Stimulated activated CD8-positive, alpha-beta memory T cell treated with anti-CD3 and anti-CD28 coated beads, Interleukin-7, amount 100 ng/mL, for 1 hour (primary cell): ENCODE measurements at places on chromosomes 1 and 21.

GRCh38 chr1:110449661-110450651 lies 993 bp upstream of the PROK1 start:
- no peak for DNase-seq

DNA sequence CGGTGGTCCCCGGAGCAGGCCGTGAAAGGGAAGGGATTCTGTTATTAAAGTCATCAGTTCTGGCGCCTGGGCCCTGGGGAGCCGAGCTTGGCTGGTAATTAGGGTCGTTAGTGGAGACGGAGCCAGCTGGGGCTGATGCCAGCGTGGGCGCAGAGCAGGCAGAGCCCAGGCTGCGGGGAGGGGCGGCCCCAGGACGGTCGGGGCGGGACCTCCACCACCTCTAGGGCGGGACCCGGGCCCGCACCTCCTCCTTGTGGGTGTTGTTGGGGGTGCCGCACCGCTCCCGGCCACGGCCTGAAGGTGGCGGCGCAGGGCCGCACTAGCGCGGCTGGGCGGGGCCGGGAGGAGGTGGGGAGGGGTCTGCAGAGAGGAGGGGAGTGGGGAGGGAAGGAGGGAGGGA lies 470.6 kb downstream of the PTPRU start:
- no peak for DNase-seq

GRCh38 chr1:35577071-35577998 lies 4.2 kb downstream of the TFAP2E start:
- DNase-seq, result peak; percentile 32

- DNase-seq, result no peak
Observed at GRCh38 chr1:201404055-201404454, 4.9 kb upstream of the LAD1 start.

- no peak for DNase-seq
Observed at GRCh38 chr1:206442101-206442500, 28.2 kb upstream of the IKBKE start.

- no peak for DNase-seq
Observed at GRCh38 chr1:160743266-160743665, 4.2 kb downstream of the SLAMF7 start.

DNA sequence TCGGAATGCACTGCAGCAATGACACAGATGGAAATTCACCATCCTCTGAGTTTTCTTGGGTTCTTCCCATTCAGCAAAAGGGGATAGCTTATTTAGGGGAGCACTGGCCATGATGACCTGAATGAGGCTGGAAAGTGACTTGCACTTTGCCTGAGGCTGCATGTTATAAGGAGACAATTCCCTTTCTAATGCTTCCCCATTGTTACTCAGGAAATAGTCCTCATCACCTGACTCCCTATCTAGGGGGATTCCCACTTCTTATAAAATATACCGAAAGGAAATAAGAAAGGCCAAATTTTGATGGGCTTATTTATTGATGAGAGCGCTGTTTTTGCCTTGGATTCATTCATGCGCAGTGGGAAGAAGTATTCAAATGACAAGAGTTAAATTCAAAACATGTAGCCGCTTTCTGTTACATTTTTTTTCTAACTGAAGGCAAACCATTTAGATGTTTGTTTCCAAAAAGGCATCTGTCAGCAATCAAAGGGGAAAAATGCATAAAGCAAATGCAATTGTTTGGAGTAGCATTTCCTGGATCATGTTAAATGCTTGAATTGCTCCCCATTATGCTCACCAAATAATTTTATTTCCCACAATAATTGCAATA lies 220.3 kb upstream of the NFIA start:
- no peak for DNase-seq

DNA sequence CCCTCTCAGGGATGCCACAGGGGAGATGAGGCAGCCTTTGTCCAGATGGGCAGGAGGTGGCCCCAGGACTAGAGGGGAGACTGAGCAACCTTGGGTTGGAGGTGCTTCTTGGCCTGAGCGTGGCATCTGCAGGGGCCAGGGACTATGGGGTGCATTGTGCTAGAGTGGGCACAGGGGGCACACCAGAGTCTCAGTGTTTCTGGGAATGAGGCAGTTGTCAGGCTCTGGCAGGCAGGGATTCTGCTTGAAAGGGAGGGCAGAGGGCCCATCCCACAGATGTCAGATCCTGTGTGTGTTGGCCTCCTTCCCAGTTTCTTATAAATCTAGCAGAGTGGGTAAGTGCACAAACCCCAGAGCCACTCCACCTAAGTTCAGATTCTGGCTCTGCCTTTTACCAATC lies 13.7 kb downstream of the LGR6 start:
- DNase-seq, result no peak

GRCh38 chr1:234473118-234473517 lies 5.9 kb downstream of the TARBP1 start:
- no peak for DNase-seq

DNA sequence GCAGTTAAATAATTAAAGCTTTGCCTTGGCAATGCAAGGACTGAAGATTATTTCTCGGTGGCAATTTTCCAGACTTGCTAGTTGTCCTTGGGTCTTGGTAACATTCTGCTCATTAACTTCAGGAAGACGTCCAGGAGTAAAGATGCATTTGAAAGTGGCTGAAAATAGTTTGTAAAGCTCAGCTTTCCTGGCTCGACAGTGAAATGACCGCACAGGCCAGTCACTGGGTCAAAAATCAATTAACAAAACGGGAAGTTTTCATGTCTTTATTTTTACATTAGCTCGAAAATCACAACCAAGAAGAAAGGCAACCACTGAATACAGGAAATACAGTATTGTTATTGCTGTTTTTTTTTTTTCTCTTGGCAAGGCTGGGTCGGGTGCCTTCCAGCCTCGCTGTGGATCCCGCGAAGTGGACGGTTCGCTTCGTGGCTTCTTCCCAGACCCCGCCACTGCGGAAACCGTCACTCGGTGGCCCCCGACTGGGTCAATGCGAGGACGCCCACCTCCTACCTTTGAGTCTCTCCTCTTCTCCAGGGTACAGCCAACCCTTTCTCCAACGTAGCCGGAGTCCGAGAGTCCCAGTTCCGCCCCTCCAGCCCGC lies 479 bp upstream of the SNX7 start:
- DNase-seq, result no peak

- no peak for DNase-seq
Observed at GRCh38 chr1:159827549-159827948, 876 bp downstream of the SLAMF8 start.

DNA sequence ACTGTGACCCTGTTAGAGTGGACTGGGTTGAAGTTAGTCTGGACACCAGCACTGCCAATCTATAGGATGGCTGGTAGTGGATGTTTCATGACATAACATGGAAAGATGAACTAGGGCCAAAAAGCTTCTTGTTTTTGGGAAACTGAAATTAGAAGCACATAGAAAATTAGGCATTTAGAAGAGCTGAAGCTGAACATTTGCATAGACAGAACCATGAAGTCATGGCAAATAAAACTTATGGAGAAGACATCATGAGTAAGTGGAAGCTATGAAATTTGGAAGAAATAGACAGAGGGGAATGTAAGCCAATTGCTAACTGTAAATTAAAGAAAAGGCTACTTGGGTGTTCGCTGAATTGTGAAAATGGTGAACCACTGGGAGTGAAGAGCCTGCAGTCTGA lies 2.7 kb upstream of the S100A11 start:
- no peak for DNase-seq

- no peak for DNase-seq
Observed at GRCh38 chr1:245754463-245754961, 599.7 kb downstream of the KIF26B start.

DNA sequence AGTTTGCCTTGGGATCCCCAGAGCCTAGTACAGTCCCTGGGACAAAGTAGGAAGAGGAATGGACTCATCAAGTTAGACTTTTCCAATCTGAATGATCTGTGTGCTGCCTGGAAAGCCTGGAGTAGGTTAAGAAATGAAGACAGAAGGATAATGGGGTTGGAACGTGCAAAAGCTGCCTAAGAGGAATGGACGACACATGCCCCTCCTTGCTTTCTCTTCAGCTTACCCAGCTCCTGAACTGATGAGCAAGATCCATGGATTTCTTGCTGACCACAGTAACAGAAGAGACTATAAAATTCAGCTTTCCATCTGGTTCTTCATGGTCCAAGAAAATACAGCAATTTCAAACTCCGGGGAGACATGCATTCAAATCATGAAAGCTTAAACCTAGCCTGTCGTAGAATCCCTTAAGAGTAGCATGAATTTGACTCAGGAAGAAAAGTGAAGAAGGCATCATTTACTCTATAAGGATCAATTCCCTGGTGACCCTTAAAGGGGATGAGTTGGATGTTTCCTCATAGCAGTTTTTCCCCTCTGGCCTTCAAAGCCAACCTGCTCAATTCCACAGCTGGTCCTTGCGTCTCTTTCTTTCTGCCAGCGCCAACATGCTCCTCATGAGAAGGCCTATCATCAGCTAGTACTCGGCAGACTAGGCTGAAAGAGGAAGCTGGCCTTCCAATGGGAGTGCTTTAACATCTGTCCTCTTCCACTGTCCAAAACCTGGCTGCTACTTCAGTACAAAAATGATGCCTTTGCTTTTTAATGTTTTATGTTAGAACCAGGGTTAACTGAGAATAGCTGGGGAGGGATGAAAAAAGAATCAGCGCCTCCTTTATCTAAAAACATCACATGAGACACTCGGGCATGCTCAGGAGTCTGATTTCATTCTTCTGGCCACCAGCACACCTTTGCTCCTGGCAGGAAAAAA lies 5.7 kb upstream of the PEF1 start:
- DNase-seq, result no peak

GRCh38 chr1:158646465-158646864 lies 40.0 kb downstream of the SPTA1 start:
- no peak for DNase-seq

DNA sequence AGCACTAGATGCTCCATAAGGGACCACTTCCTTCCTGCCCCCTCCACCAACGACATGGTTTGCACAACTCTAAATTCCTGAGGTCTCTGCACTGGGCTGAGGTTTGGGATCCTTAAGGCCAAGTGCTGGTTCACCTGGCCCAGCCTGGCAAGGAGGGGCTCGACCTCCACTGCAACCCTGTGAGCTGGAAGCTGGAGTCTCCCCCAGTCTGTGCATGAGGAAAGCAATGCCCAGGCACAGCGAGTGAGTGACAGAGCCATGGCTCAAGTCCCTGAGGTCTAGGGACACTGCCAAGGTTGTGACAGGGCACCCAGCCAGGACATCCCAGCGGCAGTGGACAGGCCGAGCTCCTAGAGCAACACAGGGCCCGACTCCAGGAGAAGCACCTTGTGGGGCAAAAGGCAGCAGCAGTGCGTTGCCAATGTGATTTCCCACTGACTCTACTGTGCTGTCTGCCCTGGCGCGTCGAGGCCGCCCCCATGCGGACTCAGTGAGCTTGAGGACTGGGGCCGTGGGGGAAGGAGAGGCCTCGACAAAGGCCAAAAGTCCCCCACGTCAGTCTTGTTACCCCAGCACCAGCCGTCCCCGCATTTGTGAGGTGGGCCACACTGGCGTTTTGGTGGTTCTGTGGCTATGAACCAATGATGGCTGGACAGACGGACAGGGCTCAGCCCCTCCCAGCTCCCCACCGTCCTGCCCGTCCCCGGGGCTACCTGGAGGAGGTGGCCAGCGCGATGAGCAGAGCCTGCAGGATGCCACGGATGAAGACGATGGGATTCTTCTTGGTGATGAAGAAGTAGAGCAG lies 30.0 kb downstream of the PODN start:
- DNase-seq, result no peak

DNA sequence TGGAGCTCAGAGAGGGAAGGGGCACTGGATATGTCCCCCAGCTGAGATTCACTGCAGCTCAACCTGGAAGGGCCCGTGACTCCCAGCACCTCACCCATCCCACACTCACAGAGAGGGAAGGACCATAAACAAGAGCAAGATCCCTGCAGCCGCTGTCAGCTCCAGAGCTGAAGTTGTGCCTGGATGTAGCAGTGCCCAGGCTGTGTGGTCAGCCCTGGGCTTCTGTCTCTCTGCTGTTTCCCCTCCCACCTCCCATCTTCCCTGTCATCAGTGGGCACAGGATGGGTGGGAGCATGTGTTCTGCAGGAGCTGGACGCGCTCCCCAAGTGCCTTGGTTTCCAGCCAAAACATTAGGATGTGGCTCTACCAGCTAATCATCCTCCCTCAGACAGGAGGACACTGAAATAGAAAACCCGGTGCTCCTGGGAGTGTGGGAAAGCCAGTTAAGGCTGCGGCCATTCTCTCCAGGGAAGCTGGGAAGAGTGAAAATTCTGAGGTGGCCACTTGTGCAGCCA lies 282.7 kb downstream of the NPHP4 start:
- no peak for DNase-seq

- DNase-seq, result no peak
Observed at GRCh38 chr1:235990330-235990795, 74.5 kb downstream of the NID1 start.

DNA sequence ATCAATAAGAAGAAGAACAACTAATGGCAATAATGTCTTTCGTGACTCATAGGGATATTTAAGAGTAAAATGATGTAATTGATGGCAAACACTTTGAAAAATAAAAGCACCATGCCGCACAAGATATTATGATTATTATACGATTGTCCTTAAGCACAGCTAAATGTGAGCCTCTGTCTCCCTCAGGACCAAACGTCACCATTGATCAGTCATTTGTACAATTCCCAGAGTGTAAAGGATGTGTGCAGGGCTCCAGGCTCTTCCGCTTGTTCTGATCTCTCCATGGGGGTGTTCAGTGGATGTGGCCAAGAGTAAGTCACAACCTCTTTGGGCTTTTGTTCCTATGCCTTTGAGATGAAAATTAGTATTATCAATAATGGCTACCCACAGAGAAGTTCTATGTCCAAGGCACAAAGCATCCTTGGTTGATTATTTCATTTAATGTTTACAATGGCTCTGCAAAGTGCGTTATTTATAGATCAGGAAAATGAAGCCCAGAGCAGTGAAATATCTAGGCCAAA lies 17.7 kb upstream of the C1orf87 start:
- no peak for DNase-seq

GRCh38 chr1:170776252-170776651 lies 112.3 kb downstream of the PRRX1 start:
- DNase-seq, result no peak

GRCh38 chr1:60697204-60697994 lies 385.0 kb upstream of the NFIA start:
- no peak for DNase-seq

- no peak for DNase-seq
Observed at GRCh38 chr1:19557609-19558051, 72.3 kb upstream of the CAPZB start.

DNA sequence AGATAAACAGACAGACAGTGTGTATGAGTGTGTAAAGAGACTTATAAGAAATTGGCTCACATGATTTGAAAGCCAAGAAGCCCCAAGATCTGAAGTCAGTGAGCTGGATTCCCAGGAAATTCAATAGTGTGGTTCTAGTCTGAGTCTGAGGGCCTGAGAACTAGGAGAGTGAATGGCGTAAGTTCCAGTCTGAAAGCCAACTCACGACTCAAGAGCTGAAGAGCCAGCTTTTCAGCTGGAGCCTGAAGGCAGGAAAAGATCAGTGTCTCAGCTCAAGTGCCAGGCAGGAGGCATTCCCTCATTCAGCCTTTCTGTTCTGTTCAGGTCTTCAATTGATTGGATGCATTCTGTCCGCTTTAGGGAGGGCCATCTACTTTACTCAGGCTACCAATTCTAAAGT lies 257.2 kb downstream of the PLPP3 start:
- DNase-seq, result no peak

GRCh38 chr1:44655609-44656008 lies 18.7 kb downstream of the TMEM53 start:
- no peak for DNase-seq

- no peak for DNase-seq
Observed at GRCh38 chr1:81118550-81118949, 682.2 kb upstream of the ADGRL2 start.

- DNase-seq, result no peak
Observed at GRCh38 chr1:115137191-115137590, 47.9 kb upstream of the TSPAN2 start.
